Fibroblast of skin of left quadriceps (primary cell): ENCODE measurements at places on chromosomes 12 and 14.

DNA sequence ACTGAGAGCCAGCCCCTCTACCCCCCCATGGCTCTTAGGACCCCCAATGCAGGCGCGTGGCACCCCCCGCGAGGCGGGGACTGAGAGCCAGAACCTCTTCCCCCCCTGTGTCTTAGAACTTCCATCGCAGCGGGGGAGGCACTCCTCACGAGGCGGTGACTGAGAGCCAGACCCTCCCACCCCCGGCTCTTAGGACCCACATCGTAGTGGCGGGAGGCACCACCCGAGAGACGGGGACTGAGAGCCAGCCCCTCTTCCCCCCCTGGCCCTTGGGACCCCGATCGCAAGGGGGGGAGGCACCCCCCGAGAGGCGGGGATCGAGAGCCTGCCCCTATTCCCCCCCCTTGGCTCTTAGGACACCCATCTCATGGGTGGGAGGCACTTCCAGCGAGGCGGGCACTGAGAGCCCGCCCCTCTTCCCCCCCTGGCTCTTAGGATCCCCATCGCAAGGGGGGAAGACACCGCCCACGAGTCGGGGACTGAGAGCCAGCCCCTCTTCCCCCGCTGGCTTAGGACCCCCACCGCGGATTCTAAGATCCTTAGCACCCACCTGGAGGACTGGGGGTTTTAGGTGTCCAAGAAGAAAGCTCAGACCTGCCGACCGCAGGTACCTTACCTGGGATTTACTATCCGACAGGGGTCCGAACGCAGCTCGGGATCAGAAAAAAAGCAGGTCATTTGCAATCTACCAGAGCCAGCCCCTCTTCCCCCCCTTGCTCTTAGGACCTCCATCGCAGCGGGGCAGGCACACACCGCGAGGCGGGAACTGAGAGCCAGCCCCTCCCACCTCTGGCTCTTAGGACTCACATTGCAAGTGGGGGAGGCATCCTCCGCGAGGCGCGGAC, 44.9 kb downstream of the DDX11 start:
- peak; percentile 3 for DNase-seq

DNA sequence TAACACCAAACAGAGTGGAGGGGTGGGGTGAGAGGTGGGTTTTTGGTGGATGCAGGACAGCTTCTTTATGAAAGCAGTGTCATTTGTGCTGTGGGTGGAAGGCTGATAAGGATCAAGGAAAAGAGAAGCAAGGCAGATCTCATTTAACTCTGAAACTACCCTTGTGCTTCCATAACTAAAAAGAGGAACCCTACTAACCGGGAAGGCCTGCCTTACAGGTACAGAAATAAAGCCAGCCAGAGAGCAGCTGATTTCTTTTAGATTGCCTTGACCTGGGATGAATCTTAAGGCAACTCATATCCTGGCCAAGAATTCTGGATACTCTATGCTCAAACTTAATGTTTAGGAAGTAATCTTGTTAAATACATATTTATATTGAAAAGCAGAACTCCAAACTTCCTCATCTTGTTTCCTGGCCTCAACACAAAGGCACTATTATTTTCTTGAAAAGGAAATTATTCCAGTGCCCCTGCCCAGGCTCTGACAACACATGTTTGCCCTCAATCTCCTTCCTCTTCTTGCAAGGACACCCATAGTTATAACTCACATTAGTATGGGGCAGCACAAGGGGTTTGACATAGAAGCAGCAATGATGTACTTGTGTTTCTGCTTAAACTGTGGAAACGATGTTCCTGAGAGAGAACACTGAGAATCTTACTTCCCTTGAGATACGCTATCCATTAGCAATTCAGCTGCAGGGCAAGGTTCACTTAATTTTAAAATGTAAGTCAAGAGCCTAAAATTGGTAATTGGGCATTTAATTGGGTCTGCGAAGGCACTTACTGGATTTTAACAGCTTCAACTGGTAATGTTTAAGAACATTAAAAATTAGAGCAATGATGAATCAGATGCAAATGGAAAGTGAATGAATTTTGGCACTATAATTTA, 173.7 kb downstream of the STXBP6 start:
- DNase-seq: no peak

DNA sequence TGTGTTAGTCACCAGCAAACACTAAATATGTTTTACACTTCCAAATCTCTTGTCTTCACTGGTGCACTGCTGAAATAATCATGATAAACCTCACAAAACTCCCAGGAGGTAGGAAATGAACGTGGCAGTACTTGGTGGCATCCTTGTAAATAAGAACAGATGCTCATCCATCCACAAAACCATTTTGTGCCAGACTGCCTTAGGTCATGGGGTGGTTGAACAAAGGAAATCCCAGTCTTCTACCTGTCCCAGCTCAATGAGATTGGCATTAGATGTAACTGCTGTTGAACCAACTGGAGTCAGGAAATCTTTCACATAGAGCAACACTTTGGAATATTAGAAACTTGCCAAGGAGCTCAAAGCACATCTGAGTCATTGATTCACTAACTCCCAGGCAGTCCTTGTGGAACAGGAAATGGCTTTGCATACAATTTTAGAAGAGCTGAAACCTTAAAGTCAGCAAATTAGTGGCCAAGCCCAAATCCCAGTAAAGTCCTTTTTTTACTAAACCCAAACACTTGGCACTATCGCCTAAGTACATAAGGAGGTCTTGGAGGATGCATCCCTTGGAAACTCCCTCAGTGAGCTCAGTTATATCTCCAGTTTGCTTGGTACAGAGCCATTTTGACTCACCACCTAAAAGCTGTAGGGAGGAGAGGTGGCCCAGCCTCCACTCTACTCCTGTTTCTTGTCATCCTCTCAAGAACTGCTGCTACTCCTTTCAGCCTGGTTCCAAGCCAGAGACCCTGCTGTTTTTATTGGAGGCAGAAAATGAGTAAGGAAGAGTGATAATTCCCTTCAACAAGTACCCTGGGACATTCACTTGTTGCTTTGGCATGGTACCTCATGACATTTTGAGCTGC, 208.0 kb downstream of the NOVA1 start:
- DNase-seq: peak; percentile 8

- DNase-seq: no peak
These were observed 3.4 kb downstream of the PTHLH start for GRCh38 chr12:27968972-27969623.

- DNase-seq: no peak
These were observed 5.8 kb downstream of the SLC48A1 start for GRCh38 chr12:47778881-47779280.
